ENCODE measurements at places on chromosomes 4 and X.

DNA sequence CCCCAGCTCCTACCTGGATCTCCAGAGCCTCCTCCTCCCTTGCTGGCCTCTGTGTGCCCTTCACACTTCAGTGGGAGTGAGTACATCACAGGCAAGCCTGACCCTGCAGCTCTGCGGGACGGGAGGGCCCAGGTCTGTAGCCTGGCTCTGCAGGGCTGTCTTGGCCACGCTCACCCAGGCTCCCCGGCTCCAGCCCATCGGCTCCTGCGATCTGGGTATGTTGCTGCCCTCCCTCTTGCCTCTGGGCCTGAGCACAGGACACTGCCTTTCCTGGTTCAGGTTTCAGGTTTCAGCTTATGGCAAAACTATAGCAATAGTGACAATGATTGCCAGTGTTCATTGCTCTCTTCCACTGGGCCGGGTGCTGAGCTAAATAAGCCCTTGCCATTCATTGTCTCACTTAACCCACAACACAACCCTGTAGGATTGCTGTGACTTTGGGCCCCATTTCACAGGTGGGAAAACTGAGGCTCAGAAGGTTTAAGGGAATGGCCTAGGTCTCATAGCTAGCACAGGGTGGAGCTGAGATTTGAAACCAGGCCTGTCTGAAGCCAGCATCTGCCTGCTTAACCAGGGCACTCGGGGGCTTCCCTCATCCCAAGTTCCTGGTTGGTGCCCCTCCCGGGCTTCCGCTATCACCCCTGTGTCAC lies 44.6 kb upstream of the SORCS2 start:
- DNase-seq, result no peak

- peak; percentile 44 for DNase-seq
Measured at GRCh38 chr4:25223802-25224375, 9.9 kb upstream of the PI4K2B start.

DNA sequence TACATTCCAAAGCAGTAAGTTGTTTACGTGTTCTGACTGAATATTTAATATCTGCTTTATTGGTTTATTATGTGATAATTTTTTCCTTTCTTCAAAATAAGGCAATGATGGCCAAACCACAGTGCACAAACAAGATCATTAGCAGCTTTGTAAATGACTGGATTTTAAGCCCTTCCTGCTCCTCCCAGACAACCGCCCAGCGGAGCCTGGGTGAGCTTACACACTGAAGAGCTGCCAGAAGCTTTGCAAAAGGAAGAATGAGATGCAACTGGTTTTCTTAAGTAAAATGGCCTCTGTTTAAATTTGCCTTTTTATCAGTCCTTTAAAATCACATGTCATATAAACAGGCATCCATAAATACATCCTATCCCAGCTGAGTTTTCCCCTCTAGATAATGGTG lies 52.2 kb downstream of the SPARCL1 start:
- no peak for DNase-seq

DNA sequence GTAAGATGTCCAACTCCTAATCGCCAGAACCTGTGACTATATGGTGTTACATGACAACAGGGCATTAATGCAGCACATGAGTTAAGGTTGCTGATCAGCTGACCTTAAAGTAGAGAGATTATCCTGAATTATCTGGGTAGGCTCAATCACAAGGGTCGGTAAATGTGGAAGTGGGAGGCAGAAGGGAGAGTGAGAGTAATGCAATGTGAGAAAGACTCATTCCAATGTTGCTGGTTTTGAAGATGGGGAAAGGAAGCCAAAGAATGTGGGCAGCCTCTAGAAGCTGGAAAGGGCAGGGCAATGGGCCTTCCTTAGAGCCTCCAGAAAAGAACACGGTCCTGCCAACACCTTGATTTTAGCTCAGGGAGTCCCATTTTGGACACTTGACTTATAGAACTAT lies 67.4 kb downstream of the STX18 start:
- no peak for DNase-seq

GRCh38 chrX:76977452-76977851 lies 469.7 kb upstream of the FGF16 start:
- no peak for DNase-seq

DNA sequence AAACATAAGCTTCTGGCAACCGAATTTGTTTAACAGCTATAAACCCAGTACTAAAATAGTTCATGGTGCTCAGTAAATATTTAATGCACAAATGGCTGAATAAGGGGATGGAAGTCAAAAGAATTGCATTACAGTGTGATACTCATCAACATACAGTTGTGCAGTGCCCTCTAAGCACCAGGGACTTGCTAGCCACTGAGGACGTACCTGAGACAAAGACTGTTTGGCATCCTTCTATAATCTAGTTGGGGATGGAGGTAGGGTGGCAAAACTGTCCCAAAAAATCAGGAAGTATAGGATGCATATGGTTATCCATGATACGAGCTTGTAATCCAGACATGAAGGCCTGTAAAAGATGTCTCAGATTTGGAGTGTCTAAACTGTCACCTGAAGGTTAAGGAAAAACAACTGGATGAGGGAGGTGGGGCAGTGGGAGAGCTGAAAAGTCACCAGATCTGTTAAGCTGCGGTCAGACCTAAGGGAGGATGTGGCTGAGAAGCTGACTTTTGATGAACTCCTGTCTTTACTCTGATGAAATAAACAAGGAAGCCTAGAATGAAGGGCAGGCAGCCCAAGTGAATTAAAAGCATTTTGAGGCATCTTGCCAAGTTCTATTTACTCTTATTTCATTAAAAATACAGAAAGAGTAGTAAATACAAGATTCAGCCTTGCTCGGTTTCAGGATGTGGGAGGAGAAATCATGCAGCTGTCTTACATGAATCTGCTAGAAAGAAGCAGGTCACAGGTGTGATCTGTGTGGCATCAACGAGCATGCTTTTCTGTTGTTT lies 12.0 kb upstream of the CD38 start:
- no peak for DNase-seq

DNA sequence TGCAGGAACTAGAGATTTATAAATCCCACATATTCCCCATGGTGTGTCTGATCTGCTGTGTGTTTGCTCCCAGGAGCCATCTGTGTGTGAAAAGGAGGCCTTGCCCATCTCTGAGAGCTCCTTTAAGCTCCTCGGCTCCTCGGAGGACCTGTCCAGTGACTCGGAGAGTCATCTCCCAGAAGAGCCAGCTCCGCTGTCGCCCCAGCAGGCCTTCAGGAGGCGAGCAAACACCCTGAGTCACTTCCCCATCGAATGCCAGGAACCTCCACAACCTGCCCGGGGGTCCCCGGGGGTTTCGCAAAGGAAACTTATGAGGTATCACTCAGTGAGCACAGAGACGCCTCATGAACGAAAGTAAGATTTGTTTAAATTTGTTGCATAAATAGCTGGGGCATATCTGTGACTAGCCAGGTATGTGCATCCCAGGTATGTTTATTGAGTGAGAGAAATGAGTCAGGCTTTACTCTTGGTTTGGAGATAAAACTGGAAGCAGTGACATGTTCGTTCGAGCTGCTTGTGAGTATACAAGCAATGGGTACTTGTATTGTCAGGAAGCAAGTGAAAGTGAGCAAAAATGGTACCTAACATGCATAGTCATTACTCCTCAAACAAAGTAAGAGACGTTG lies 89.5 kb downstream of the PTTG2 start:
- no peak for DNase-seq

DNA sequence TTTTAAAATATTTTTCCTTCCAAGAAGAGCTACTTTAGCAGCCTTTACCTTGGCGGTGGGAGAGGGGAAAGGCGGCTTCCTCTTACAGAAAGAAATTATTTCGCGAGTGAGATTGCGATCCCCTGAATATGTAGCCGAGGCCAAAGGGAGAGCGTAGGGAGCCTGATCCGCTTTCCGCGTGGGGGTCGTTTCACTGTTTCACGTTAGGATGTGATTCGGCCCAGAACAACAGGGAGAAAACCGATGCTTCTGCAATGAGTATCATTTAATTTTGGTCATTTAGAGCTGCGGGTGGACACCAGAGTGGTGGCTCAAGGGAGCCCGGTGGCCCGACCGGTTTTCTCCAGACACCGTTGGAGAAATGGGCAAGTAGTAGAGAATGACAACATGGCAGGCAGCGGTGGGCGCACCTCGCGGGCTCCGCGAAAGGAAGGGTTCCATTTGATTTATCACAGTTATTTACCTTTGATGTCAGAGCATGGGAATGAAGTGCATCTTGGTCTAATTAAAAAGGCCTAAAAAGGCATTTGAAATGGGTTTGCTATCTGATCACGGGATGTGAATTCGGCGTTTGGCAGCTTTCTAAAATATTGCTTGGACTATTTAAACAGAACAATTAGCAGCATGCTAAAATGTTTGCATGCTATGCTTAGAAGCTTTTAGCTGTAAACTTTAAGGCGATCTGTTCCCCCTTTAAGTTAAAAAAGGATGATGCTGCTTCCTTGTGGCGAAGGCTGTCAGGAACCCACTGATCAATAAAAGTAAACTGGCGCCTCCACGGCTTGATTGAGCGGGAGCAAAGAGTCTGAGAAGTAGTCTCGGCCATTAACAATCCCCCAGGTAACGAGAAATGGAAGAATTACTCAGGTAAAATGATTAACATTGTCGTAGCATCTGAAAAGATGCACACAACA lies 2.0 kb upstream of the PCDH19 start:
- DNase-seq, result no peak

DNA sequence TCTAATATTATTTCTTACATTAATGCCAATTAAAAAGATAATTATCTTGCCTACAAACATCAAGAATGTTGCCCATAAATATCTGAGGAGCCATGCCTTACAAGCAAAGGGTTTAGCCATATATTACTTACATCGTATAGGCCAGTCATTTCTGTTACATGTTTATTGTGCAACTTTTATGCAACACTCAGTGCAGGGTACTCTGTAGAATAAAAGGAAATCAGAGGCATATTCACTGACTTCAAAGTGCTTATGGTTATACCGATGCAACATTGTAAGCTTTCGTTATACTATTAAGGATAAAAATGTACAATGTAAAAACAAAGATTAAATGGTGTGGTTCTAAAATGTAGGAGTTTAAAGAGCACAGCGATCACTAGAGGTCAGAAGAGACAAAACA lies 315.9 kb downstream of the PCDH10 start:
- DNase-seq, result no peak

DNA sequence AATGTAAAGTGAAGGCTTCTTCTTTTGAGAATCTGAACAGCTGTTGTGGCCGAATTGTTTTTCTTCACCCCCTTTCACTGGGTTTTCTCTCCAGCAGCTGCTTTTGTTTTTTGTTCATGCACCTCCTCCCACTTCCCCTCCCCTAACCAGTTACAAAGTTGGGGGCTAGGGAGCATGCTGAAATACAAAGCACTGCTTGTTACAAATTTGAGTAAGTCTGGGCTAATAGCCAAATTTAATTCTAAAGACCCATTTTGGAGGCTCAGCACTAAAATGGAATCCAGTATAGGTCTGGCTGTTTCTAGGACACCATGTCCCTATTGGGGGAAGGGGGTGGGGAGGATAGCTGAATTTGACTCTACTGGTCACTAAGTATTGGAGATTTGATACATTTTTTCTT lies 89.2 kb upstream of the GPM6B start:
- DNase-seq, result no peak

Measured in A172 (cell line).